ENCODE measurements at places on chromosomes 7 and 10.

- DNase-seq = no peak
These were observed 171.9 kb upstream of the SP8 start for GRCh38 chr7:20958572-20958971.

- DNase-seq = peak; percentile 6
These were observed 99.2 kb downstream of the DLG5 start for GRCh38 chr10:77827366-77827765.

- DNase-seq = no peak
These were observed 82.7 kb downstream of the MYL10 start for GRCh38 chr7:101546308-101546936.

GRCh38 chr10:3009341-3009740, 58.0 kb upstream of the PFKP start:
- no peak for DNase-seq

GRCh38 chr10:132549371-132549770, 11.8 kb downstream of the INPP5A start:
- no peak for DNase-seq

- DNase-seq = no peak
These were observed 344.1 kb upstream of the NPVF start for GRCh38 chr7:25572423-25572822.

DNA sequence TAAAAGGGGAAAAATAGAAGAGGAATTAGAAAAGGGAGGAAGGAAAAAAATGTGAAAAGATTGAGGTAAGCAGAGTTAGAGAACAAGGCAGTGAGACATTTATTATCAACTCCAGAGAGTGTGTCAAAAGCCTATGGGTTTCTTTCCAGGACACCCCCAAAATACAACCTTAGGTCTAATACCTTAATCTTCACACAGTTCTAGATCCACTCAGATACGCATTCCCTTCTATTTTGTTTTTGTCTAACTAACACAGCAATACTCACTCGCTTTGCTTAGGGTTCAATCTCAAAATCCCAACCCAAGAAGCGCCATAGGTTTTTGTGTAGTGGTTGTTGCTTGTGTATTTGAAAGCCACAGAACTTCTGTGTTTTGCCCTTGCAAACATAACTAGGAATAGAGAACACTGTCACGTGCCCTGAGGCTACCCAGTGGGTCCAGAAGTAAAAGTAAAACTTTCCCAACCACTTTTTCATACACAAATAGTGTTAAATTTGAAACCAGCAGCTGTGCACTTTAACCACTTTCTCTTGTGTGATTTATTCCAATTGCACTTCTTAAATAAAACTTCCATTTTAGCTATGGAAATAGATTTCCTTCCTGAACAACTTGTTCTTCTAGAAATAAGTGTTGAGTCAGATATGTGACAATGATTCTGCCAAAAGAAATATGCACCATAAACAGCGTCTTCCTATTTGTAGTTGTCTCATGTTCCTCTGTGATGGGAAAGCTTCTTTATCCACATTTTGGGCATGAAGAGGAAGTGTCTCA, 414.7 kb upstream of the GHITM start:
- DNase-seq = no peak

- DNase-seq = no peak
These were observed 353 bp downstream of the EPHB6 start for GRCh38 chr7:142855114-142855743.

GRCh38 chr10:117830787-117831212, 215.9 kb downstream of the RAB11FIP2 start:
- DNase-seq = no peak

GRCh38 chr7:123410273-123410904, 124.0 kb downstream of the IQUB start:
- peak; percentile 21 for DNase-seq

DNA sequence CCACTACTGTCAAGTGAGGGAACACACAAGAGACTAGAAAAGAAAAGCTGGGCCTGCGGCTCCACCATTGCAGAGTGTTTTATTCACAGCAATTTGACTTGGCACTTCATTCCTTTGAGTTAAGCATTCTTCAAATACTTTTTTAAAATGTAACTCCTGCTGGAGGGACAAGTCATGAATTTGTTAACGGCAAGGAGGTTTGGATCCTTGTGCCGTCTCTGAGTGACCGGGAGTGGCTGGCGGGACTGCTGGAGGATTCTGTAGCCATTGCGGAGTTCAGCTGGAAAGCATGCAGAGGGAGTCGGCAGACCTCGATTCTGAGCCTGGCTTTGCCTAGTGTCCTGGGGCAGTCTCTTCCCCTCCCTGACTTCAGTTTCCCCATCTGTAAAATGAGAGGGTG, 9.8 kb downstream of the HSPA12A start:
- DNase-seq = no peak

DNA sequence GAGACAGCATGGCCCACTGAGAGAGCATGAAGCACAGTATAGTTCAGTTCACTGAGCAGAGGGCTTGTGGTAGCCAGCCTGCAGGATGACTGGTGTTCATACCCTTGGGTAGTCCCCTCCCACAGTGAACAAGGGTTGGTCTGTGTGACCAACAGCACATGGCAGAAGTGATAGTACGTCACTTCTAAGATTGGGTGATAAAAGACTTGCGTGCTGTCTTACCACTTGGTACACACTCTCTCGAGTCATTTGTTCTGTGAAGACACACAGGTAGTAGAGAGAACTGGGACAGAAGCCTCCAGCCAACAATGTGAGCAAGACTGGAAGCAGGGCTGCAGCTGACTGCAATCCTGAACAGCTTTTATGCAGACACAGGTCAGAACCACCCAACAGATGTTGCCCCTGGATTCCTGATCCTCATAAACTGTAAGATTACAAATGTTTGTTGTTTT, 14.6 kb downstream of the EPC1 start:
- peak; percentile 94 for DNase-seq

DNA sequence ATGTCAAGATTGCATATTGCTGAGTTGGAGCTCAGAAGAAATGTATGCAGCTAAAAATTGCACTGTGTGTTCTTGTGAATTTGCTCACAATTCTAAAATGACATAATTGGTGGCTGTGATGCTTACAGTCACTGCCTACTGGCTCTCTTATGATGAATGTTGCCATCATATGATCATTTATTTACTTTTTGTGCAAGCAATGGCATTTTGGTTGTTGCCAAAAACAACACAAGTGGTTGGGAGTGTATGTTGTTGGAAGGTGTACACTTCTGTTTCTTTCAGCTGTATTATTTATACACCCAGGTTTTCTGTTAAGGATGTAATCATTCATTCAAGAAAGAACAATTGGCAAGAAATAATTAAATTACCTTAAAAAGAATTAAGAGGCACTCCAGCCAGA, 28.9 kb downstream of the PON1 start:
- no peak for DNase-seq

DNA sequence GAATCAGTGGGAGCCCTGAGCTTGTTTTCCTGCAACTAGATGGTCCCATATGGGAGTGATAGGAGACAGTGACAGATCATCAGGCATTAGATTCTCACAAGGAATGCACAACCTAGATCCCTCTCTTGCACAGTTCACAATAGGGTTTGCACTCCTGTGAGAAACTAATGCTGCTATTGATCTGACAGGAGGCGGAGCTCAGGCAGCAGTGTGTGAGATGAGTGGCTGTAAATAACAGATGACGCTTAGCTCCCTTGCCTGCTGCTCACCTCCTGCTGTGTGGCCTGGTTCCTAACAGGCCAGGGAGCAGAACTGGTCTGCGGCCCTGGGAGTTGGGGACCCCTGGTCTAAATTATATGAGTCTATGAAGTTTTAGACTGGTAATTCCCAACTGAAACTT, 3.9 kb downstream of the MIOS start:
- no peak for DNase-seq

DNA sequence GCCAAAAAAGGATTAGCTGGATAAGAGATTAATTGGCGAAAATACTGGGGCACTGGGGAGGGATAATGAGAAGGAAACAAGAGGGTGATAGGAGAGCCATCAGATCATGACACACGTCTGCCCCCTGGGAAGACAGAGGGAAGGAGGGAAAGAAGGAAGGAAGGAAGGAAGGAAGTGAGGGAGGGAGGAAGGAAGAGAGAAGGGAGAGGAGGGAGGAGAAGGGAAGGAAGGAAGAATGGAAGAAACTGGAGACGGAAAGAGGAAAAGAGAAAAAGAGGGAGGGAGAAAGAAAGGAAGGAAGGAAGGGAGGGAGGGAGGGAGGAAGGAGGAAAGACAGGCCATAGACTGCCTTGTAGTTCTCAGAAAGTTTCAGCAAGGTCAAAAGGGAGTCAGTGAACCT, 37.8 kb upstream of the WAC start:
- no peak for DNase-seq

DNA sequence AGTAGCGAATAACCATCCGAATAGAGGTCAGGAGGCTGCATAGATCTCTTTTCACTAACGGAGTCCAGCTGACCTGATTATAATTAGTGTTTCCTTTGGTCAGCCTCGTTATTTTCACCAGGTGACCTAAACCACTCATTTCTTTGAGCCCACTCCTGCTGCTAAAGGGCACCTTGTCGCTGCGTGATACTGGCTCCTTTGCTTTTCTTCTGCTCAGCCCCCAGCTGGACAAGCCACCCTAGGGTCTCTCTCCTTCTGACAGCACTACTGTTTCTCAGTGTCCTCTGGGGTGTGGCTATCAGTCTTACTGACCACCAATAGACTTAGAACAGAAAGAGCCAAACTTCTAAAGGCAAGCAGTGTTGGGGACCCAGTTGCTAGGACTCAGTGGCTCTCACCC, 2.7 kb upstream of the IGFBP3 start:
- no peak for DNase-seq

DNA sequence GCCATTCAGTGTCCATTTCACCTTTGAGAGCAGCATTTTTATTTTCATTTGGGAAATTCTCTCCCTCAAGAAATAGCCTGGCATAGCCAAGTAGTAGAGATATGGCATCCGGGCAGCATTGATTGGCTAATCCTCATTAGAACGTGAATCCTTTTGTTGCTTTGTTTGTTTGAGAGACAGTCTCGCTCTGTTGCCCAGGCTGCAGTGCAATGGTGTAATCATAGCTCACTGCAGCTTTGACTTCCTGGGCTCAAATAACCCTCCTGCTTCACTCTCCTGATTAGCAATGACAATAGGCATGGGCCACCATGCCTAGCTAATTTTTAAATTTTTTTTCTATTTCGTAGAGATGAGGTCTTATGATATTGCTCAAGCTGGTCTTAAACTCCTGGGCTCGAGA, 1174.9 kb upstream of the AUTS2 start:
- no peak for DNase-seq

DNA sequence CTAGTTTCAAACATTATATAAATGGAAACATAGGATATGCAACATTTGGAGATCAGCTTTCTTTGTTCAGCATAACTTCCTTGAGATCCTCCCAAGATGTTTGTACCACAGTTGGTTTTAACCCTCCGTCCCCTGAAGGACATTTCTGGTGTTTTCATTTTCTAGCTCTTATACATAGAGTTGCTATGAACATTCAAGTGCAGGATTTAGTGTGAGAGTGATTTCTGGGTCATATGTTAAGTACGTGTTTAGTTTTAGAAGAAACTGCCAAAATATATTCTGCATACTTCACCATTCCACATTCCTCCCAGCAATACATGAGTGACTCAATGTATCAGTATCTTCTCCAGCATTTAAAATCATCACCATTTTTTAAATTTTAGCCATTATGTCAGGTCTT, 588.7 kb upstream of the PFKP start:
- no peak for DNase-seq

- no peak for DNase-seq
These were observed 491.7 kb downstream of the GRM8 start for GRCh38 chr7:126760914-126761577.

DNA sequence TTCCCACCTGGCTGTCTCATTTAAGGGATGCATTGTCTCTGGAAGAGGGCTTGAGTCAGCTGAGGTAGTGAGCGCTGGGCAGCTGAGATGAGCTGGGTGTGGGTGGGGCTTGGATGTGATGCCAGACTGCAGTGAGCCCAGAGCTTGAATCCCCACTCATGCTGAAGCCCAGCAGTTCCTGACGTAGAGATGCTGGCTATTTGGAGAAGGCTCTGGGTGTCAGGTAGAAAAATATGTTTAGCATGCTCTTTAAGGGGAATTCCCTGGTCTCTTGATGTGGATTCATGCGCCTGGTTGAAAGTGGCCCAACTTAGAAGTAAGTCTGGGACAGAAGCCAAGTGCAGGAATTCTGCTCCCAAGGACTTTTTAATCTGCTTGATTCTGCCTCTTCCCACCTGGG, 241.5 kb upstream of the IGFBP3 start:
- no peak for DNase-seq

GRCh38 chr10:120609006-120609405, 152.0 kb downstream of the PLPP4 start:
- no peak for DNase-seq

DNA sequence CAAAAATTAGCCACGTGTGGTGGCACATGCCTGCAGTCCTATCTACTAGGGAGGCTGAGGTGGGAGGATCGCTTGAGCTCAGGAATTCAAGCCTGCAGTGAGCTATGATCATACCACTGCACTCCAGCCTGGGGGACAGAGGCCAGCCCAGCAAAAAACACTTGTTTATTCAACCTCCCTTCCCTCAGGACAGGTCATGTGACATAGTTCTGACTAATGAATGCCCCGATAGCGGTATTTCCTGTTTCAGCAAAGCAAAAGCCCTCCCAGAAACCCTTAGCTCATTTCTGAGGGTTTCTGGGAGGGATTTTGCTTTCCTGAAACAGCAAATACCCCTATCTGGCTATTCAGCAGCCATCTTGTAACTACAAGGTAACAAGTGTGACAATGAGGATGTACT, 157.1 kb downstream of the GATA3 start:
- DNase-seq = peak; percentile 6

- DNase-seq = peak; percentile 94
These were observed at the start of gene SEMA3C for GRCh38 chr7:80918909-80919721. Gene SEMA3C, minus strand, starts transcription at chr7:80919051. Its CDS starts 2,270 bp downstream, at chr7:80916781.

DNA sequence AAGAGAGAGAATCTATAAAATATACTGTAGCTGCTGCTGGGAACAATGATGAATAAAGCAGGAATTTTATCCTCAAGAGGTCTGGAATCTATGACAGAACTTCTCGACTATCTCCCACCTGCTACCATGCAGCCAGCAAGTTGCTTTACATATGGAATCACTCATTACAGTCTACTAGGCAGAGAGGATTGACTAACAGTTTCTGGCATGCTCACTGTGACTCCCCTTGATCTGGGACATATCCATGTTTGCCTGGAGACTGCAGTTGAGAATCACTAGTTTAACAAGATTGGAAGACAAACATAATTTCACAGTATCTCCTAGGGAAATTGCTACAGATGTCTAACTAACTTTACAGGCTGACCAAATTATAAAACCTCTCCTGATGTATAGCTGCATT, 13.3 kb downstream of the GPR37 start:
- DNase-seq = peak; percentile 22

GRCh38 chr10:88190123-88190522, 326.7 kb downstream of the PTEN start:
- DNase-seq = no peak

DNA sequence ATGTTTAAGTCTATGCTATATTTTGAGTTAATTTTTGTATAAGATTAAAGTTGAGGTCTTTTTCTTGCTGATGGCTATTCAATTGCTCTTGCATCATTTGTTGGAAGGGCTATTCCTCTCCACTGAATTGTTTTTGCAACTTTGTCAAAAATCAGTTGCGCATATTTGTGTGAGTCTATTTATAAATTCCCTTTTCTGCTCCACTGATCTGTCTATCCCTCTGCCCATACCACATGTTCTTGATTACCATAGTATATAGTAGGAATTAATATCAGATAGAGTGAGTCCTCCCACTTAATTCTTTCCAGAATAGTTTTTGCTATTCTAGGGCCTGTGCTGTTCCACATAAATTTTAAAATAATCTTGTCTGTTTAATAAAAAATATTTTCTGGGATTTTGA, 152.4 kb upstream of the ADCY1 start:
- no peak for DNase-seq

- DNase-seq = peak; percentile 76
These were observed 272.4 kb upstream of the LRGUK start for GRCh38 chr7:133854739-133855138.

GRCh38 chr7:98985945-98986344, 107.6 kb downstream of the TRRAP start:
- no peak for DNase-seq
